ENCODE measurements at places on chromosomes 6 and 20.
A peak's percentile ranks its signal among the peaks of the same experiment; 100 is the strongest.

GRCh38 chr6:108524528-108525248 is 36.0 kb upstream of the FOXO3 start:
- no peak for DNase-seq

- no peak for DNase-seq
These were observed 78.5 kb downstream of the CBFA2T2 start for GRCh38 chr20:33568378-33568777.

DNA sequence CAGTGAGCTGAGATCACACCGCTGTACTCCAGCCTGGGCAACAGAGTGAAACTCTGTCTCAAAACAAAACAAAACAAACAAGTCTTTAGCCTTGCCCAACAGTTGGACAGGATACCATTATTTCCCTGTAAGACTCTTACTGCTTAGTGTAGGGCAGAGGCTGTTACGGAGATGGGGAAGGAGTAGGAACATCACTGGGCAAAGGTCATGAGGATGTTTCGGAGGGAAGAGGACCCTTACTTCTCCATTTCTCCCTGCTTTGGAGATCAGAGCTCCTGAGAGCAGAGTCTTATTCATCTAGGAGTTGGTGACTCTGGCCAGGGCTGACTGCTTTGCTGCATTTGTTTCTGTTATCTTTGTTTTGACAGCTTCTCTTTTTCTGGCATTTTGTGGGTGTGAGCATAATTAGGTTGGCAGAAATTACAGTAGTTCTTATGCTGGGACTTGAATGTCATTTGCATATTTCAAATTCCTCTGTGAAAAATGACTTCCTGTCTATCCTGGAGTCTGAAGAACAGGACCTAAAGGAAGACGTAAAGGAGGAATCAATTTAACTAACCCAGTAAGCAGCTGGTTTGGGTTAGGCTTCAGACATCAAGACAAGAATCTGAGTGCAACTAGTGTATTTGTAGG is 89.0 kb downstream of the CDS2 start:
- peak; percentile 11 for DNase-seq

- peak; percentile 90 for DNase-seq
These were observed 95.3 kb downstream of the NFATC2 start for GRCh38 chr20:51447097-51447764.

DNA sequence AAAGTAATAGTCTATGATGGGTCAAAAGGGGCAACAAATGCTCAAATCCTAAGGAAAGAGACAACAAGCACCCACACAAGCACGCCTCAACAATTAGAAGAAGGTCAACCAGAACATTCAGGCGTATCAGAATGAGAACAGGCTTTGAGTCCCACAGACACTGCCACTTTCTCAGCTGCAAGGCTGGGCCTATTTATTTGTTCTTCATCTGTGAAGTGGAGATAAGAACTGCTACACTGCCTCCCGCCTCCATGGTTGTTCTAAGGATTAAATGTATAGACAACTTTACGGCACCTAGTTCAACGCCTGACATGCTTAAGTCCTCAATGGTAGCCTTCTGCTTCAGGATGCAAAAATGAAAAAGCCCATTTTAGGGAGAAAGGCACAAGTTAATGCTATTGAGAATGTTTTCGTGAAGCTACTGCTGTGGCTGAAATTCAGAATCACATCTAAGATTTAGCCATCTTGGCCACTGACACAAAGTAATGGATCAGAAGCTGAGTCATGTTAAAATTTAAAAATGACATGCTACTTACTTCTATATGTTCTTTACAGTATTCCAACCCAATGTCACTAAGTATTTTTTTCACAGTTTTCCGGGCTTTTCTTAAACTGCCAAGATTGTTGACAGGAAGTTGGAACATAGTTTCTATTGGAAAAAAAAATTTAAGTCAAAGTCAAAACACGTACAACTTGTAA is 27.7 kb downstream of the ADNP start:
- no peak for DNase-seq

DNA sequence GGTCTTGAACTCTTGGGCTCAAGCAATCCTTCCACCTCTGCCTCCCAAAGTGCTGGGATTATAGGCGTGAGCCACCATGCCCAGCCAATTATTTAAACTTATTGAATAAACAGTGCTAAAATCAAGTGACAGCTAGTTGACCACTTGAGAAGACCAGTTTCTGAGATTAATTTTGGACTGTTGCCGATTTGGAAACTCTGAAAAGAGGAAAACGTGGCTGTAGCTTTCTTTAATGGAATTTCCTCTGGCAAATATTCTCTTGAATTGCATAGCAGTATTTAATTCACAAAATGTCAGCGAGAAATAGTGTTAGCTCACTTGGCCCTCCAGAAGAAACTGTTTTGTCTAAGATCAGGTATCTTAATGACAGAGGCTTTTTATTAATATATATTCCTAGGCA is 754.5 kb downstream of the HDGFL1 start:
- DNase-seq = no peak

DNA sequence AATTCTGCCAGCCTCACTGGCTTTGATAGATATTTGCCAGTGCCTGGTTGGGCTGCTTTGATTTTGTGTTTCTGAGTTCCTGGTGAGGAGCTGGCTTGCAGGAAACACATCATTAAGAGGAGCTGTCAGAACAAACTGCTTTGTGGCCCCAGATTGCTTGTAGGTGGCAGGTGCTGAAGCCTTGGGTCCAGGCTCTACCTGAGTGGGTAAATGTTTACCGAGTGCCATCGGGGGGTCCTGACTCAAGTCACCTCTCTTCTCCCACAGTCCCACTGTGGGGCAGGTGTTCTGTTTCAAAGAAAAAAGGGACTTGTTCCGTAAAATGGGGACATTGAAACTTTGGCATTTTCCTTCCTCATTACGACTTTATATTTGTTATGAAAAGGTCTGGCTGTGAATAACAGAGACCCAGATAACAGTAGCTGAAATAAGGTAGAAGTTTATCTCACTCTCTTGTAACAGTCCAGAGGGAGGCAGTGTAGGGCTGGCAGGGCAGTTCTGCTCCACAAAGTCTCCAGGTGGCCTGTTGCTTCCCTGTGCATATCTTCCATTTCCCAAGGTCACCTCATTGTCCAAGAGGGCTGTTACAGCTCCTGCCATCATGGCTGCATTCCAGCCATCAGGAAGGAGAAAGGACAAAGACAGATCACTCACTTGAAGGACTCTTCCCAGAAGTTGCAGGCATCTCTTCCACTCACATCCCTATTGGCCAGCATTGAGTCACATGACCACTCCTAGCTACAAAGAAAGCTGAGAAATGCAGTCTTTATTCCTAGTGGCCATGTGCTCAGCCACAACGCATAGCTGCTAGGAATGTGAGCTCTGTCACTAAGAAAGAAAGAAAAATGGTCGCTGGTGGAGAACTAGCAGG is 149.9 kb upstream of the KCNG1 start:
- DNase-seq = no peak

DNA sequence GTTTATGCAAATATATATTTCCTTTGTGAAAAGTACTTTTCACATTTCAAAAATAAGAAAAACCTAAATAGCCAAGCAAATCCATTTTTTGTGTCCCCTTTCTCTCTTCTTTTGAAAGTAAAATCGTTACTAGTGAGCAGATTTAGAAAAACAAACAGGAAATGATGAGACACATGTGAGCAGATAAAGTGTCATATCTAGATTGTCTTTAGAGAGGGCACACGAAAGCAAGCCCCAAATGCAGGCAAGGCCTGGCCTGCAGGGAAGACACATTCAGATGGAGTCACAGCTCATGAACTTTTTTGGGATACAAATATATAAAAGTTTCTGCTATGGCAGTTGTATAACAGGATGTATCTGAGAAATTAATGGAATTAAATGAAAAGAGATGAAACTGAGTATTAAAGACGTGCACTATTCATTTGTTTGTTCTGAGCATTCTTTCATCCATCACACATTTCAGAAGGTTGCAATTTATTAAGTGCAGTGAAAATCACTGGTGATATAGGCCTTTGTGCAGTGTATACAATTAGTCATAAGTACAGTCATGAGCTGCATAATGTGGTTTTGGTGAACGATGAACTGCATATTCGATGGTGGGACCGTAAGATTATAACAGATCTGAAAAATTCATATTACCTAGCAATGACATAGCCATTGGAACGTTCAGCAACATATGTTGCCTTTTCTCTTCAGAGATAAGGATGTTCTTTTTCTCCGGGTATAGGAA is 101.4 kb downstream of the PACRG start:
- DNase-seq = no peak

GRCh38 chr6:26222571-26222970 is 135.3 kb downstream of the HFE start:
- no peak for DNase-seq

DNA sequence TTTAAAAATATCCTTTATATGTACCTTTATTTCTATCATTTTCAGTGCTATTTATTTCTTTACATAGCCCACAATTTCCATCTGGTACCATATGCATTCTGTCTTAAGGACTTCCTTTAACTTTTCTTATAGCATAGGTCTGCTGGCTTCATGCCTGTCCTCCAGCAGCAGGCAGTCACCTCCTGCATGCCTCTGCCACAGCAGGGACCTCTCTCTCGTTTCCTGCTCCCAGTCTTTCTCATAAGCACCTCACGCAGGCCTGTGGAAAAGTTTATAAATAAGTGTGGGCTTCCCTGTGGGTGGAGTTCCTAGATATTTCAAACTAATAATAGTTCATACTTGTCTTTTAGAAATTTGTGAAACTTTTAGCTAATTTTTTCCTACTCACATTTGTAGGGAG is 133.9 kb downstream of the KCNQ5 start:
- no peak for DNase-seq

GRCh38 chr6:108106261-108106660 is 31.7 kb upstream of the OSTM1 start:
- no peak for DNase-seq

GRCh38 chr6:18609715-18610114 is 222.6 kb downstream of the RNF144B start:
- DNase-seq = no peak

DNA sequence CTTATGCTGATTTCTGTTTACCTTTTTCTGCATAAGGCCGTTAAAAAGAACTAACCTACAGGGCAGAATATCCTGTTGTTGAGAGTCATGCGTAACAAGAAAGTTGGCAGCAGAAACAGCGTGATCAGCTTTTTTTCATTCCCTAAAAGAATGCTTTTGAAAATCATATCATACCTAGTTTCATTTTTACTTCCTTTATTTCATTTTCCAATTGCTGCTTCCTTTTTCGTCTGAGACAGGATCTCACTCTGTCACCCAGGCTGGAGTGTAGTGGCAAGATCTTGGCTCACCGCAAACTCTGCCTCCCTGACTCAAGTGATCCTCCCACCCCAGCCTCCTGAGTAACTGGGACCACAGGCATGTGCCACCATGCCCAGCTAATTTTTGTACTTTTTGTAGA is 4.1 kb downstream of the CALHM6 start:
- DNase-seq = no peak

GRCh38 chr6:41284726-41285125 is 1.8 kb downstream of the TREM1 start:
- no peak for DNase-seq

DNA sequence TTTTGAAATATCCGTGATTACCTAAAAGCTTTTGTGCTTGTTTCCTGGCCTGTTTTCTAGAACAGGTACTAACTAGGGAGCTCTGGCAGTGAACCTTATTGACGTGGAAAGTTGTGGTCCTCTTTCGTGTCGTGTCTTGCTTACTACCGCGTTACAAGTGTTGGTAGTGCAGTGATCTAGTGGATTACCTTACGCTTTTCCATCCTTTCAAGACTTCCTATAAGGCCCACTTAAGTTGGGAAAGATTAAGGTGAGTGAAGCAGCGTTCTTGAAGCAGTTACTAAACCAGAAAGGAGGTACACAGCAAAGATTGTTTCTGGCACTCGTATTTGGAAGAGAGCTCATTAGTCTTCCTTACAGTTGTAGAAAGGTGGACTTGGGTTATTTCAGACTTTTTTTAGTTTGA is 1.9 kb downstream of the PNRC1 start:
- no peak for DNase-seq

DNA sequence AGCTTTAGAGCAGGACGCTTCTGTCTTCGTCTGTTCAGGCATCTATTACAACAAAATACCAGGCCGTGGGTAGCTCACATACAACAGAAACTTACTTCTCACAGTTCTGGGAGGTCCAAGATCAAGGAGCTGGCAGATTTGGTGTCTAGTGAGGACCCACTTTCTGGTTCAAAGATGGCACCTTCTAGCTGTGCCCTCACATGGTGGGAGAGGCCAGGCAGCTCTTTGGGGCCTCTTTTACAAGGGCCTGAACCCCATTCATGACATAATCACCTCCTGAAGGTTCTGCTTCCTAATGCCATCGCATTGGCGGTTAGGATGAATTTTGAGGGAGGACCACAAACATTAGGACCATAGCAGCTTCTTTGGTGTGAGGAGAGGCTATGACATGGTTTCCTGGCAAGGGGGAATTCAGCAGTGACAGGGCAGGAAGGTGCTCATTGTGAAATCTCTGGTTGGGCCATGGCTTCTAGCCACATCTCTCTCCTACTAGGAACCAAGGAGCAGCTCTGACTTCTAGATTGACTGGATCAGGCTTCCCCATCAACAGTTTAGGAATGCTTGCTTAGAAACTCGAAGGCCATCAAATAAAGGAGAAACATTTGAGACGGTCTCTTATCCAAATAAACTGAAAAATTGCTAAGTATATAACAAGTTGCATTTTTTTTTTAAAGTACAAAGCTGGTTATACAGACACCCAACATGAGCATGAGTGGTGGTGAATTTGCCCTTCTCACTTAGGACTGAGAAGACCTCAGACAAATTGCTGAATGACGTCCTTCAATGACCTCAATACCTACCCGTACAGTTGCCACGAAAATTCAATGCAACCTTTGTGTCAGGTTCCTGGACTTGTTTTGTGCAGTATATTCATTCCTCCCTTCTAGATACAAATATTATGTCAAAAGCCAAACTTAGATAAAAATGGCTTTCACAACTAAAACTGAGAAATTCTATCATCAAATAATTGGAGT is 140.7 kb downstream of the ZDHHC14 start:
- peak; percentile 34 for DNase-seq

DNA sequence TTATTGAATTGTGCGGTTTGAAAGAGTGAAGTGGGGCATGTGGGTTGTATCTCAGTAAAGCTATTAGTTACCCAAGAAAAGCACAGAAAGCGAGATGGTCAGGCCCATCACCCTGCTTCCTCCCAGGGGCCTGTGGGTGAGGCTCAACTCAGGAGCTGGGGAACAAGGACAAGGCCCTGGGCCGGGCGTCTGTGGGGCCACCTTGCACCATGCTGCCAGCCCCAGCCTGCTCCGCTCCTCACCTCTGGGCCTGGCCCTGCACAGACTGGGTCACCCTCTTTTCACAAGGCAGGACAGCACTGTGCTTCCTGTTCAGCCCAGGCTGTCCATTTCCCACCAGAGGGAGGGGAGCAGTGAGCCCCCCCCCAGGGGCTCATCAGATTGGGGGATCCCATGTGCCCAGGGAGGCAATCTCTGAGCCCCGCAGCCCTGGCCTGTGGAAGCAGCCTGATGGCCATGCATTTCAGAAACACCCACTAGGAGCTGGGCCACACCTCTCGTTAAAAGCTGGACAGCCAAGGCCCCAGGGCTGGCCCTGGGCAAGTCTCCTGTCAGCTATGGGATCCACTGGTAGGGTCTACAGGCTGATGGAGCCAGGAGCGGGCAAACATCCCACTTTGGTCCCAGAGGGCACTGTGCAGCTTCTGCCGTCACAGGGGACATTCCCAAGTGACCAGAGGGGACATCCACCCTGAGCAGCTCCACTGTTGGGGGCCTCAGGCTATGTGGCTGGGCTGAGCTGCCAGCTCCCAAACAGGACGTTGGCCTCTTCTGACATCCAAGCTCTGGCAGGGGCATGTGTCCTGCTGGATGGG is 55.9 kb downstream of the YTHDF1 start:
- no peak for DNase-seq

- no peak for DNase-seq
These were observed 358.5 kb upstream of the RUNX2 start for GRCh38 chr6:44969446-44970185.

- no peak for DNase-seq
These were observed 263.2 kb downstream of the DLL1 start for GRCh38 chr6:170027647-170028043.

Data from osteocyte (in vitro differentiated cells).